Activated effector memory CD4-positive, alpha-beta T cell treated with anti-CD3 and anti-CD28 coated beads, Interleukin-2, amount 50 U/mL, for 16 hours (primary cell): ENCODE measurements at places on chromosomes 2 and 18.

DNA sequence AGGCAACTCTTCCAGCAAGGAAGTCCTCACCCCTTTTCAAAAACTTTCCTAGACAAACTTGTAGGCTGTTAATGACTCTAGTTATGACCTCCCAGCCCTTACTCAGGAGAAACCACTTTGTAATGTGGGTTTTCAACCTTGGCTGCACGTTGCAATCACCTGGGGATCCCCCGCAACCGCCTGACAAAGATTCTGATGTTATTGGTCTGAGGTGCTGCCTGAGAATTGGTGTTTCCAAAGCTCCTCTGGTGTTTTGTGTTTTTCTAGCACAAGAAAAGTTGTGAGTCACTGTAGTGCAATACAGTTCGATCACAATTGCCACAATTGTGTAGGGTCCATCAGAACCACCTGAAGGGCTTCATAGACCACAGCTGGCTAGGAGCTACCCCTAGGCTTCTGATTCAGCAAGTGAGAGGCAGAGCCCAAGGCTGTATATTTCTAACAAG, 121.6 kb downstream of the SP100 start:
- DNase-seq, result no peak

GRCh38 chr2:129816813-129817574, 162.5 kb upstream of the RAB6C start:
- no peak for DNase-seq

- DNase-seq, result no peak
Observed at GRCh38 chr2:223433461-223433860, 168.7 kb downstream of the SCG2 start.

GRCh38 chr2:17146358-17146757, 371.9 kb downstream of the RAD51AP2 start:
- DNase-seq, result no peak

DNA sequence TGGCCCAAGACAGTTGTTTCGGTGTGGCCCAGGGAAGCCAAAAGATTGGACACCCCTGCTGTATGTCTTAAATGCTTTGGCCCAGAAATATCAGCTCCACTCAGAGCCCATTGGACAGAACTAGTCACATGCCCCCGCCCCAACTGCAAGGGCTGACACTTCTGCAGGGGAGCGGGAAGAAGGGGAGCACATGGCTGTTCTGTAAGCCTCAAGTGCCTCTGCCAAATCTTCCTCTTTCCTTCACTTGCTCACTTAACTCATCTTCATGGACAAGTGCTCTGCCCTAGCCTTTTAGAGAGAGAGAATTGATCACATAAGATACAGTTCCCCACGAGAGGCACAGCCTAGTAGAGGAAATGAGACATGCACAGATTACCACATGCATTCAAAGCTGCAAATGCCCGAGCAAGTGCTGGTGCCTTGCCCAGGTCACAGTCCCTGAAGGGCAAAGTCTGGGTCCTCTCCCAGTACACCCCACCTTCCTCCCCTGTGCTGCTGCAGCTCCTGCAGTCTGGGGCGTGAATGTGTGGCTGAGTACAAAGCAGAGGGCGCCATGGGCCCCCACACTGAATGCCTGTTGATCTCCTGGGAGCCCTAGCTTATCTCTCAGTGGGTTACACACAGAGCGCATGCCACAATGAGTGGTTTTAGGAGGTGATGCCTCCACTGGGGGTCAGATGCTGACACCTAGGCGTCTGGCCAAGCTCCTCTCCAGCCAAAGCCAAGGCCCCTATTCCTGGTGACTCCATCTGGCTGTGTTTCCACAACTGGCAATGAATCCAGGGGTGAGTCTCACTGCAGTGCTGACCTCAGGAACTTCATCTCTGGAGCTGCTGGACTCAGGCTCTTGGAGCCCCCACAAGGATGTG, 135.3 kb downstream of the CTIF start:
- peak; percentile 47 for DNase-seq
